ENCODE measurements at places on chromosomes 11 and 22. TPM values are rescaled to one million over a fixed set of nuclear protein-coding genes. Genes with fewer than 3 reads are reported as not detected.

The PGA4 gene
- total RNA-seq, result not detected

The GAL gene
- total RNA-seq, result not detected

GRCh38 chr11:105937331-105937730 lies 84.7 kb downstream of the MSANTD4 start:
- no peaks in the 10 kb centered on the region for H3K27me3 ChIP-seq
- no peaks in the 10 kb centered on the region for H3K4me1 ChIP-seq
- no peak for DNase-seq
- H3K4me3 ChIP-seq, result no peak overlapping the region
- no peaks in the 10 kb centered on the region for H3K36me3 ChIP-seq

DNA sequence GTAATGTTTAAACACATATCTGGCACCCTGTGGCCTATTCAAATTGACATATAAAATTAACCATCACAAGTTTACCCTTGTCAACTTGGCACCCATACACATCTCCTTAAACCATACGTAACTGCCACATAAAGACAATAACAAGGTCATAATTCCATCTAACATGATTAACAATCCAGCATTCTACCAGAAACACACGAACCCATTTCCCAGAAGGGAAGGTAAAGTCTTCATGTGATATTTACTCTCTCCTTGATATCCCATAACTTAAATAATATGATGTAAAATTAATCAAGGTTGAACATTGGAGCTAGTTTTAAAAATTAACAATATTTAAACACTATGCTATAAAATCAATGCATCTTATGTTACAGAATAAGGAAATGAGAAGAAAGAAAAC lies 55.2 kb upstream of the CEP295 start:
- no peak overlapping the region for H3K4me3 ChIP-seq
- no peak for DNase-seq
- H3K36me3 ChIP-seq, result no peaks in the 10 kb centered on the region
- no peak overlapping the region for H3K27ac ChIP-seq
- H3K27me3 ChIP-seq, result no peaks in the 10 kb centered on the region
- no peaks in the 10 kb centered on the region for H3K4me1 ChIP-seq

GRCh38 chr11:63510360-63511047 lies 4.6 kb downstream of the LGALS12 start:
- peaks cover 13% of the 10 kb centered on the region for H3K4me1 ChIP-seq
- H3K4me3 ChIP-seq, result no peak overlapping the region
- no peak for DNase-seq
- H3K36me3 ChIP-seq, result no peaks in the 10 kb centered on the region
- no peaks in the 10 kb centered on the region for H3K27me3 ChIP-seq

GRCh38 chr11:69958308-69958707 lies 119.8 kb upstream of the ANO1 start:
- no peak for DNase-seq
- no peaks in the 10 kb centered on the region for H3K4me1 ChIP-seq
- no peaks in the 10 kb centered on the region for H3K36me3 ChIP-seq
- H3K27me3 ChIP-seq, result no peaks in the 10 kb centered on the region
- no peak overlapping the region for H3K4me3 ChIP-seq
- no peak overlapping the region for H3K27ac ChIP-seq

All from natural killer cell (primary cell).